ENCODE measurements at places on chromosomes 1 and 21.
A peak's percentile ranks its signal among the peaks of the same experiment; 100 is the strongest.

GRCh38 chr1:175520186-175520585 is 223.2 kb downstream of the TNR start:
- DNase-seq, result no peak

GRCh38 chr1:205416322-205416721 is 5.5 kb downstream of the LEMD1 start:
- no peak for DNase-seq

GRCh38 chr21:33840771-33841170 is 74.8 kb downstream of the ATP5PO start:
- no peak for DNase-seq

GRCh38 chr1:125065092-125065820 is 3880.5 kb downstream of the SRGAP2C start:
- no peak for DNase-seq

DNA sequence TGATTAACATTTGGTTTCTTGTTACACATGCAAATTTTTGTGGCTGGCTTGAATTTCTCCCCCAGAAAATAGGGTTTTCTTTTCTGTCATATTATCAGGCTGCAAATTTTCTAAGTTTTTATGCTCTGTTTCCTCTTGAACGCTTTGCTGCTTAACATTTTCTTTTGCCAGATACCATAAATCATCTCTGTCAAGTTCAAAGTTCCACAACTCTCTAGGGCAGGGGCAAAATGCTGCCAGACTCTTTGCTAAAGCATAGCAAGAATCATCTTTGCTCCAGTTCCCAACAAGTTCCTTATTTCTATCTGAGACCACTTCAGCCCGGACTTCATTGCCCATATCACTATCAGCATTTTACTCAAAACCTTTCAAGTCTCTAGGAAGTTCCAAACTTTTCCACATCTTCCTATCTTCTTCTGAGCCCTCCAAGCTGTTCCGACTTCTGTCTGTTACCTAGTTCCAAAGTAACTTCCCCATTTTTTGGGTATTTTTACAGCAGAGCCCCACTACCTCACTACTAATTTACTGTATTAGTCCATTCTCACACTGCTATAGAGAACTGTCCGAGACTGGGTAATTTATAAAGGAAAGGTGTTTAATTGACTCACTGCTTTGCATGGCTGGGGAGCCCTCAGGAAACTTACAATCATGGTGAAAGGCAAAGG is 486.9 kb upstream of the NCAM2 start:
- DNase-seq, result no peak

DNA sequence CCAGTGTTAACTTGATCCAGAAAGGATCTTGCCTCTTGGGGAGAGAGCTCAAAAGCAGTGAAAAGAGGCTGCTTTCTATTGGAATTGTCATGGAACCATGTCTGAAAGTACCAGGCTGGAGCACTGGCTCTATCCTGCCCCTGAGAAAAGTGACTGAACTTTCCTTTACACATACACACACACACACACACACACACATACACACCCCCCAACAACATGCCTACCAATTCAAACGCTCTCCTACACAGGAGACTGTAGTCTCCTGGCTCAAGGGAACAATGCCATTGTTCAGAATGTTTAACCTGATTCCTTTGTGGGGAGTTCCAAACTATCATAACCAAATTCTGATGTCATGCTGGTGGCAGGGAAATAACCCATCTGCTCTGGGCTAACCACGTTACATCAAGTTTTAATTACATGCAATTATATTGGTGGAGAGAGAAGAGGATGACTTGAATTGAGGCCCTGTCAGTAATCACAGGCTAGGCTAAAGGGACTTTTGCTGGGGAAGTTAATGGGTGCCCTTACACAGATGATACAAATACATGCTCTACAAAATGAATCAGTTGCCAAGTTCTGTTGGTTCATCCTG is 52.3 kb upstream of the DUSP10 start:
- DNase-seq, result no peak

DNA sequence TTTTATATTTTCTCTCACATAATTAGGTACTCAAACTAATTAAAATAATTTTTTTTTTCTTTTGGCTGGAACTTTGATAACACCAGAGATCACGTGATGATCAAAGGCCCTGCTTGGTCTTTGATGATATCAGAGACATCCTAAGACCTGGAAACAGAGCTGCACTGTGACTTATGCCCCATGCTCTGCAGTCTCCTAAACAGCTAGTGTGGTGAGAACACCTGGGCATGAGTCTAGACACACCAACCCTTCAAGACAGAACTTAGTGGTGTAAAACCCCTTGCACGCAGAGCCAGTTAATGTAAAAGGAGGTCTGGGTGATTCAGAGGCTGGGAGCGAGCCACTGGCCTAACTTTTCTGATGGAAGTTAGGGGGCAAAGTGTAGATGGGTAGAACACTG is 70.3 kb downstream of the OMA1 start:
- no peak for DNase-seq

DNA sequence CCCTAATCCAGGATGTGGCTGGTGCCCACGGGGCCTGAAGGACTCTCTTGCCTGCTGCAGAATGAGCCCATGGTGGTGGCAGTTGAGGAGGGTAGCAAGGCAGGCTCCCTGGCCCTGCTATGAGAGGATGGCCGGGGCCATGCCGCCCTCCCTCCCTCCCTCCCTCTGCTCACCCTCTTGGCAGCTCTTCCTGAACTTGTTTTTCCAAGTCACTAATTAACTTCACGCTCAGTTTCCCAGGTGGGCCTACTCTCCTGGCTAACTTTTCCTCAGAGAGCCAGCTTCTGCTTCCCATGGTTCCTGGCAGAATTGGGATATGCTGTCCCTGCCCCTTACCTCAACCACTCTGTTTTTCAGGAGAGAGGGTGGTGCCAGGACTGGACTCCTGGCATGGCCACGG is 10.2 kb downstream of the KCNC4 start:
- no peak for DNase-seq

GRCh38 chr1:171644805-171645483 is 7.5 kb downstream of the MYOC start:
- peak; percentile 19 for DNase-seq

DNA sequence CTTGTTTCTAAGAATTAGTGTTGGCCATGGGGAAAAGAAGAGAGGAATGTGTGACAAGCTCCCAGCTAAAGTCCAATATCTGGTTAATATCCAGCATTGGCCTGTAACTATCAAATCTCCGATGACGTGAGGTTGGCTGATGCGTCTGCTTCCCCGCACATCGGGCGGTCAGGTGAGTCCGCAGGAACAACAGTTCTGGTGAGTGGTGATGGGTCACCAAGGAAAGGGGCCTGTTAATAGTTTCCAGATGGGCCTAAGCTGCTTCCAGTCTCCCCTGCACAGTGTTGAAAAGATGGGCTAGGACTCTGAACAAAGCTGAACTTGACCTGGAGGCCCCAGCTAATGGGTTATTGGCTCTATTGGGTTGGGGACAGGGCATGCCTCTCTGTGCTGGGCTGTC is 193.1 kb upstream of the EDN2 start:
- DNase-seq, result no peak

GRCh38 chr1:75796376-75797272 is at the start of gene MSH4:
MSH4 (plus strand) TSS chr1:75796882; CDS start chr1:75796986, 104 bp downstream.
- no peak for DNase-seq

DNA sequence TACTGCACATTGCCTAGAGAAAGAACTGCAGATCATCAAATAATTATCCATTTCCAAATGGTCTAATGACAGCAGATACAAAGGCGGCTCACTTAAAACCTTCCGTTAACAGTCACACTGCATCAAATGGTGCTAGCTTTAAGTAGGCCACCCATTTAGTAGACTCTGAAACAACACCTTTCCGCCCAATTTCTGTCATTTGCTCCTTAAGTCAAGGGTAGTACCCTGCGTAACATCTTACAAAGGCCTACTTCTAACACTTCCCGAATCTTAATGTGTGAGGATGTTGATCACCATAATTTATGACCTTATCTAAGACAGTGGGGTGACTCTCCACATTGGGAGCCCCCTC is 692 bp upstream of the RALGPS2 start:
- no peak for DNase-seq

GRCh38 chr1:173253046-173253445 is 45.9 kb upstream of the TNFSF4 start:
- no peak for DNase-seq

GRCh38 chr21:20760221-20760620 is 238.0 kb upstream of the NCAM2 start:
- no peak for DNase-seq

DNA sequence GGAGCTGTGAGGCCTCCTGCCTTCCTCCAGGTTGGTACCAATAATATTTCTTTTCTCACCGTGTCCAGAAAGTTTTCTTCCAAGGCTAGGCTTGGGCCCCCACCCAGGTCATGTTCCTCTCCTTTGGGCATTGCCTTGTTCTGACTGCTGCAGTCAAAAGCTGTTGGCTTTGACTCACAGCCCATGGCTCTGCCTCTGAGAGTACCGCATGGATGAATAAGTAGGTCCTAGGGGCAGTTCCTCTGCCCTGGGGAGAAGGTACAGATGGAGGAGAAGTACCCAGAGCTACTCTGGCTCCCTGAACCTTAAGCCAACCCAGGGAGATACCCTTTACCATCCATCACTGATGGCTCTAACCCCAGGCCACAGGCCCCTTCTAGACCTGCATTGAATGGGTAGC is 115.0 kb downstream of the NAV1 start:
- DNase-seq, result no peak

DNA sequence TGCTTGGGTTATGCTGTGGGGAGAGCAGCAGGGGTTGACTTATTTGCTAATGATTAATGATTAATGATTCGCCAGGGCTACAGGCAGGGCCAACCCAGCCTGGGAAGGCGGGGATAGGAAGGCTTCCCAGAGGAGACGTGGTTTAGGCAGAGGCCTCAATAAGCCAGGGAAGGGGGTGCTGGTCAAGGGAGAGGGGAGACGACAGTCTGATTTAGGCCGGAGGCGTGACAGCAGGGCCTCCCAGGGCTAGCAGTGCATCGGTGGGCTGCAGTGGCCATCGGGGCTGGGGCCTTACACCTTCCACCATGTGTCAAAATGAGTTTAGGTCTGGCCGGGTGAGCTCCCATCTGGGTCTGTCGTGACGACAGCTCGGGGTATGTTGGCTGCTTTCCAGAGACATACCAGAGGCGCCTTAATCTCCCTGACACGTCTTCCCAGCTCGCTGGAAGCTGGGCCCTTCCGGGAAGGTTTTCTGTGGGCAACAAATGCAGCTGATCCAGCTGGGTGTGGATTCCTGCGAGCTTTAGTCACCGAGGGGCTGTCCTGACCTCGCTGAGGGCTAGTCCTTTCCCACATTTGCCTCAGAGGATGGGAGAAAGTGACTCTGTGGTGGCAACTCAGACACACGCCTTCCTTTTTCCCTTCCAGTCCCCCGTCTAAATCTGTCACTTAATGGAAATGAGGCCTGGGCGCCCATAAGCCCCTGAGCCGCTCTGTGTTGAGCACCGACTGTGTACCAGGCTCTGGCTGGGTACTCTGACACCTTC is 3.7 kb upstream of the SLC1A7 start:
- no peak for DNase-seq

DNA sequence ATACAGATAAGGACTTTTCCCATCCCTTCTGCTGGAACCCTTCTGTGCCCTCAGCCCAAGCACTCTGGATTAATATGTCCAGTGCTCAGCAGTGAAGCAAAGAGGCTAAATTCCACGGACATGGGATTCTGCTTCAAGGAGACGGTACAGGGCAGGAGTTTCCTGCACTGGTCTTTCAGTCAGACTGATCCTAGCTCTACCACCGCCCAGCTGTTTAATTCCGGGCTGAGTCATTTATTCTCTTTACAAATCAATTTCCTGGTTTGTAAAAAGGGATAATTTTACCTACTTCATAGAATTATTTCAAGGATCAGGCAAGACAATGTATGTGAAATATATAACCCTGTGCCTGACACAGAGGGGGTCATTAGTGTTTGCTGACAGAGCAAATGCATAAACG is 41.6 kb upstream of the NRDC start:
- DNase-seq, result no peak

DNA sequence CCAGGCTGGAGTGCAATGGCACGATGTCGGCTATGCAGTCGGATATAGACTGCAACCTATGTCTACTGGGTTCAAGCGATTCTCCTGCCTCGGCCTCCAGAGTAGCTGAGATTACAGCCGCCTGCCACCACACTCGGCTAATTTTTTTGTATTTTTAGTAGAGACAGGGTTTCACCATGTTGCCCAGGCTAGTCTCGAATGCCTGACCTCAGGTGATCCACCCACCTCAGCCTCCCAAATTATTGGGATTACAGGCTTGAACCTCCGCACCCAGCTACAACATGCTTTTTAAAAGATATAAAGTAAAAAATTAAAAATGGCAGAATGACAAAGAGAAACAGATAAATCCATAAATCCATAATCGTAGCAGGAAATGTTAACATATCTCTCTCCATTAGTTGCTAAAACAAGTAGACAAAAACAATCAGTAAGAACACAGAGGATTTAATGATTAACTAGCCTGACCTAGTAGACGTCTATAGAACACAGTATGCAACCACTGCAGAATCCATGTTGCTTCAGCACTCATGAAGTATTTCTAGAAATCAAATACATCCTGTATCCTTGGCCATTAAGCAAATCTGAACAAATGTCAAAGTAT is 59.9 kb upstream of the SPOCD1 start:
- no peak for DNase-seq

- no peak for DNase-seq
Observed at GRCh38 chr1:61085983-61086644, 3.8 kb downstream of the NFIA start.

GRCh38 chr1:1732381-1732780 is 8.2 kb upstream of the CDK11A start:
- DNase-seq, result no peak

- DNase-seq, result no peak
Observed at GRCh38 chr1:36669262-36669661, 186.5 kb upstream of the CSF3R start.

DNA sequence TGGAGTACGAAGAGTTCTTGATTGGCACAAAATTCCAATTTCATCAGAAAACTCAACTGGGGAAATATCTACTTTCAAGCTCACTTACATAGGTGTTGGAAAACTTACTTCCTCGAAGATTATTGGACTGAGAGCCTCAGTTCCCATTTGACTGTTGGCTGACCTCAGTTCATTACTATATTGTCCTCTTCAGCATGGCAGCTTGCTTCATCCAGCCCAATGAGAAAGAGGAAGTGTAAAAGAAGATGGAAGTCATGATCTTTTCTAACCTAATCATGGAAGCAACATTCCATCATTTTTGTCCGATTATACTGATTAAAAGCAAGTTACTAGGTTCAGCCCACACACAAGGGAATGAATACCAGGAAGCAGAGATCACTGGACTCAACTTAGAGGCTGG is 49.4 kb downstream of the HSD3B1 start:
- DNase-seq, result no peak

DNA sequence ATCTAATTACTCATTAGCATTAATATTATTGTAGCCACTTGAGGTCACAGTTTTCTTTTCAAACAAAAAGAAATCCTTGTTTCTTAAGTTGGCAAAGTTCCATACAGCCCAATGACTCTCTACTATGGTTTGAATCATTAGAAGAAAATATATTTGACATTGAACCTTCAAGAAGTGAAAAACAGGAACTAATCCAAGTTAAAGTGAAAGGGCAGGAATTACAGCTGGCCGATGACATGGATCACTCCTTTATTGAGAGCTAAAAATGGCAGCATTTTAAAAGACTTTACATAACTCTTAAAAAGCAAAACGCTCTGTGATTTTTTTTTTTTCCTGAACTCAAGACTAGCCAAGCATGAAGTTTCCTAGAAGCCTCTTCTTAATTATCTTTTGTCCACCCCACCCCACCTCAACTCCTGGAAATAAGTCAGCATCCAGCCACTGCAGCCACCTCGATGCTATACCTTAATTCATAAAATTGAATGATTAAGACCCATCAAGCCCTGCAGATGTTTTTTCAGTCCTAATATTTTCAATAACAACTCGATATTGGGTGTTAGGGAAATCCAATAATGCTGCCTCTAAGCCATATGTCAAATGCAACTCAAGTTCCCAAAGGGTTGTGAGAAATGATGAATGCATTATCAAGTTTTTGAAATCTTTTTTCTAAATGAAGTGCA is 323.1 kb downstream of the HHIPL2 start:
- no peak for DNase-seq
